ENCODE measurements at places on chromosomes 5 and 9.

- no peak for DNase-seq
Observed at GRCh38 chr9:15372455-15372854, 50.2 kb upstream of the SNAPC3 start.

- DNase-seq = peak; percentile 73
Observed at GRCh38 chr5:37015795-37016666, 139.5 kb downstream of the NIPBL start.

- DNase-seq = no peak
Observed at GRCh38 chr5:157549283-157549629, 26.3 kb downstream of the ADAM19 start.

- DNase-seq = peak; percentile 61
Observed at GRCh38 chr9:93320591-93321219, 130.8 kb upstream of the FAM120A start.

DNA sequence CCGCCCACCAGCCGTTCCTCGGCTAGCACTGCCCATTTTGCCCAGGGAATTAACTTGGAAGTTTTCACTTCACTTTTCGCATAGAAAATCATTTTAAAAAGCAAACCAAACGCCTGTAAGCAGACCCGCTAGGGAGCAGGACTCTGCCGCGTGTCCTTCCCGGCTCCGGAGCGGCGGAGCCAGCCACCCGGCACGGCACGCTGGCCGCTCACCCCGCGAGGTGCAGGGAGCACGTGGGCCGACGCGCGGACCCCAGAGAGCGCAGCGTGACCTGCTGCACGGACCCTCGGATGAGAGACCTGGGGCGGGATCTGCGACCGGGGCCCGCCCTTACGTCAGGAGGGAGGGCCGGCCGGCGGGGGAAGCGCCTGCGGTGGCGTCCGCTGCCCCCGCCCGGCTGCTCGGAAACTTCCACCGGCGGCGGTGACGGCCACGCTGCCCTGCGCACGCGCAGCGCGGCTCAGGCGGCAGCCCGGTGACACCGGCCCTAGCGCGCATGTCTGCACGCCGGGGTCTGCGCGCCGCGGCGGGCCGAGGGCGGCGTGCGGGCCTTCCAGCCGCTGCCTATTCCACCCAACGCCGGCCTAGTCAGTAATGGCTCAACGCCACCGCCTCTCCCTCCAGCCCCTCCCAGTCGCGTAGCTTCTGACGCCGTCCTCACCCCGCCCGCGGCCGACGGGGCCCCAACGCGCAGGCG, 507 bp upstream of the TENT4A start:
- peak; percentile 100 for DNase-seq

GRCh38 chr9:106450549-106450948, 412.4 kb upstream of the ZNF462 start:
- no peak for DNase-seq

GRCh38 chr5:8005416-8005815, 136.5 kb downstream of the MTRR start:
- DNase-seq = no peak

- DNase-seq = no peak
Observed at GRCh38 chr9:94599102-94599501, 5.5 kb upstream of the FBP2 start.

- DNase-seq = no peak
Observed at GRCh38 chr5:146520731-146521130, 4.7 kb upstream of the GPR151 start.

- no peak for DNase-seq
Observed at GRCh38 chr5:129679671-129680070, 68.2 kb upstream of the MINAR2 start.

- DNase-seq = no peak
Observed at GRCh38 chr5:66542711-66543110, 53.5 kb upstream of the MAST4 start.

DNA sequence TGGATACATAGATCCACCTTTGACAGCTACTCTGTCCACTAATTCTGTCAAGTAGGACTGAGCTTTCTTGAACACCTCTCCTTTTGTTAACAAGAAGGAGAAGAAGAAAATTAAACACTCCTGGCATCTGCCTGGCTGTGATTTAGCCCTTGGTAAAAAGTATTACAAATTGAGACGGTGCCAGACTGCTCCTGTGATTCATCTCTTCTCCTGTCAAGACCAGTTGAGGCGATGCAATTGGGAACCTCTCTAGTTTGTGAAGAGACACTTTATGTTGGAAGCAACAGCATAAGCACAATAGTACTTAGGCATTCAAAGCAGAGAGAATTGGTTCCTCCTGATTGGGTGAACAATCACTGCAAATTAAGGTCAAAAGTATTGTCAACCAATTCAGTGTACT, 72.7 kb downstream of the GHR start:
- DNase-seq = no peak

GRCh38 chr5:127930311-127930710, 153.3 kb upstream of the SLC12A2 start:
- no peak for DNase-seq

- DNase-seq = no peak
Observed at GRCh38 chr5:15700373-15700772, 200.4 kb downstream of the FBXL7 start.

DNA sequence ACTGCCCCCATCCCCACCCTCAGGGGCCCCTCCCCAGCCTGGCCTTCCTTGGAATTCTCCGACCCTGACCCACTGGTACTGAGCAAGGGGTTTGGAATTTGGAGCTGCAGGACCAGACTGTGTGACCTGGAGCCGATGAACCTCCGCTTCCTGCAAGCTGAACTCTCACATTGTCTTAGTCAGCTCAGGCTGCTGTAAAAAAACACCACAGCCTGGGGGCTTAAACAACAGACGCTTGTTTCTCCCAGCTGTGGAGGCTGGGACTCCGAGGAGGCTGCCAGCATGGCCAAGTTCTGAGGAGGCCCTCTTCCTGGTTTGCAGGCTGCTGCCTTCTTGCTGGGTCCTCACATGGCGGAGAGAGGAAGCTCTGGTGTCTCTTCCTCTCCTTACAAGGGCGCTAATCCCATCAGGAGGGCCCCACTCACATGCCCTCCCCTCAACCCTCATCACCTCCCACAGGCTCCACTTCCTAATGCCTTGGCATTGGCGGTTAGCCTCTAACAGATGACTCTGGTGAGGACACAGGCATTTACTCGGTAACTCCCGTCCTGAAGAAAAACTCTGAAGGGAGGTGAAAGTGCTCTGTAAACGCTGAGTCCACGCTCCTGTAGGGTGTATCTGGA, 42.4 kb downstream of the C5orf15 start:
- DNase-seq = no peak

DNA sequence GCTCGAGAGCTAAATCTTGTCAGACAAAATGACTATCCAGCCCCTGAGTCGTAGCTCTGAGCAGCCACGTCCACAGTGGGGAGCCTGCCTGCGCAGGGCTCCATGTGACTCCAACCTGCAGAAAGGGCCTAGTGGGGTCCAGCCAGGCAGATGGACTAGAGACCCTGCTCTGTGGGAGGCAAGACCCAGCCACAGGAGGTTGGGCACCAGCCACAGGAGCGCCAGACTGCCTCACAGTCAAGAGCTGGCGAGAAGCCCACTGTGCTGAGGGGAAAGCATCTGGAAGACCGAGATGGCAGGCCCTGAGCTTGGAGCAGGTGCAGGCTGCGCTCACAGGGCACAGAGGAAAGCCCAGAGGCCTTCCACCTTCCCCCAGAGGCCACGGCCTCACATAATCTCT, 61.4 kb downstream of the C5orf15 start:
- DNase-seq = no peak

- no peak for DNase-seq
Observed at GRCh38 chr5:174655351-174655750, 69.0 kb upstream of the MSX2 start.

GRCh38 chr5:7872517-7873130, 3.7 kb downstream of the MTRR start:
- no peak for DNase-seq

Data from osteoblast (primary cell).